ENCODE measurements at places on chromosomes 2 and 18. TPM values are rescaled to one million over a fixed set of nuclear protein-coding genes. Genes with fewer than 3 reads are reported as not detected.

Gene SERPINB12
- not detected for total RNA-seq

Gene L3MBTL4
- total RNA-seq: not detected

Gene PLEKHB2
- total RNA-seq: 86.5 TPM

Gene ELMOD3
- total RNA-seq: 12.4 TPM

Gene KRTCAP3
- 0.39 TPM for total RNA-seq

Data from A549 treated with GW870086 at 1 μM for 4 hours (cell line).